ENCODE measurements at places on chromosomes 16 and 17.

- DNase-seq: no peak
Observed at GRCh38 chr17:45246861-45247428, 14.9 kb downstream of the SPATA32 start.

DNA sequence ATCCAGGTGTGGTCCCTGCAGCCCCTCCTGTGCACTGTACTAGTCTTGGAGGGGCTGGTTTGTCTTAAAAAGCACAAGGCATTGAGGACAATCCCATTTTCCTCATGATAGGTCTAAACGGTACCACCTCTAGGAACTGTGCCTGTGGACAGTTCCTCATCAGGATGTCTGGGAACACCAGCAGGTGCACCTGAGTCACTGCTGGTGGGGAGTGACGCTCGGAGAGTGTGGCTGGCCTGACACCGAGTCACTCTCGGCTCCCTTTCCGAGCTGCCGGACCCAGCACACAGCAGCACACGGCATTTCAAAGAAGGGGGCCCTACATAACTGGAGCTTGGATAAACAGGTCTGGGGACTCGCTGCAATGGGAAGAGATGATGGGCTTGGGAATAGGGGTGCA, 25.6 kb downstream of the LRRC75A start:
- no peak for DNase-seq

DNA sequence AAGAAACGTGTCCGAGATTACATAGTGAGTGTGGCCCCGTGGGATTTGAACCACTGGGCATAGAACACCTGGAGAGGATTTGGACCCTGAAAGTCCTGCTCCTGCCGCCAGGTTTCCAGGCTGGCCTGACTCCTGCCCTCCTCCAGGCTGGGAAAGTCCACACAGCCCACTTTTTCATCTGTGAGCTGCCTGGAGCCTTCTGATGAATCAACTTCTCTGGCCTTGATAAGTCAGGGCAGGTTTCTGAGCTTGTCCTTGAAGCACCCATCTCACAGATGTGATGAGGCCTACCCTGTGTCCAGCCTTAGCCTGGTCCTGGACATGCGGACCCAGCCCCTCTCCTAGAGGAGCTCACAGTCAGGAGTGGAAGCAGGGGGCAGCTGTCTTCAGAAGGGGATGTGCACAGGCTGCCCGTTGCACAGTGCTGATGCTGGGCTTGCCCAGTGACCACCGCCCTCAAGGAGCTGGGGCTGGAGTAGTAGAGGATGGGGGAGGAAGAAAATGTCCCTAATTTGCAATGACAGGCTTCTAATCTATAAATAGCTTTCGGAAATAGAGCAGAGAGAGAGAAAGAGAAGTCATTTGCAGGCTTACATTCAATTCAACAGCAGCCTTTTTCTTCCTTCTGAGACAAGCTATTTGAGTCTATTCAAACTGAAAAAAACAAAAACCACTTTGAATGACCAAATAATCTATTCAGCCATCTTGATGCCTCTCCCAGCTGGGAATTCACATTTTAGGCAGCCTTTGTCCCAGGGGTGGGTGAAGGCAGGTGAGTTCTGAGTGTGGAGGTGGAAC, 73.5 kb upstream of the DNAJA2 start:
- no peak for DNase-seq

GRCh38 chr17:17740615-17741348, 59.5 kb downstream of the RAI1 start:
- no peak for DNase-seq

GRCh38 chr16:84689111-84689510, 10.7 kb upstream of the USP10 start:
- no peak for DNase-seq

Measured in prostate gland (tissue), 2 donors.